ENCODE measurements at places on chromosomes 3 and 15. TPM values are rescaled to one million over a fixed set of nuclear protein-coding genes. Genes with fewer than 3 reads are reported as not detected.

The GOLGA8G gene
- total RNA-seq: not detected

The SLC28A2 gene
- not detected for total RNA-seq

- DNase-seq: no peak
These were observed 35.1 kb downstream of the CYFIP1 start for GRCh38 chr15:22945071-22945470.

DNA sequence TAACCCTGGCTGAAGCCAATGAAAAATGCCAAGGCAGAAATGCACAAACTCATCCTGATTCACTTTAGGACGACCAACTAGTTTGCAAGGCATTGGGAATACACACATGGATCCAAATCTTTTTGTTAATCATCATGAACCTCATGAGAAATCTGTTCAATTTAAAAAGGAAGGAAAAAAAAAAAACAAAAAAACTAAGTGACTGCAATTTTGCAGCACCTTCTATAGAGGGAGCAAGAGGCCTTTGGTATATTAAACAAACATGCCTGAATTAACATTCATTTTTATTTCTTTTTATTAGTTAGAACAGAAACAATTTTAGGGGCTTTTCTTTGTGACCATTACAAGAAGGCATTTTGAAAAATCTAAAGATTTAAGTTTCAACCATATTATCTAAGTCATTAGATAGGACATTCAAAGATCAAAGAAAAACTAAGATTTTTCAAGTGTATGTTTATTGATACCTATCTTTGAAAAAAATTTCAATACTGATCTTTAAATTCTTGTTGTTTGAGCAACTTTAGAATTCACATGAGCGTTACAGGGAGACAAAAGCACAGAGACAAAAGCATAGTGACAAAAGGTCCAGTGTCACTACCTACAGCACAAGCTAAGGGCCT is 182.4 kb downstream of the CBLB start:
- peak; percentile 74 for DNase-seq

DNA sequence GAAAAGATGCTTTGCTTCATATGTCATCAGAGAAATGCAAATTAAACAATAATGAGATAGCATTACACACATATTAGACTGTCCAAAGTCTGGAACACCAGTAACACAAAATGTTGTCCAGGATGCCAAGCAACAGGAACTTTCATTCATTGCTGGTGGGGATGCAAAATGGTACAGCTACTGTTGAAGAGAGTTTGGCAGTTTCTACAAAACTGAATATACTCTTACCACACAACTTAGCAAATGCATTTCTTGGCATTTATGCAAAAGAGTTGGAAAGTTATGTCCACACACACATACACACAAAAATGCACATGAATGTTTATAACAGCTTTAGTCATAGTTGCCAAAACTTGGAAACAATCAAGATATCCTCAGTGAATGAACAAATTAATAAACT is 195.2 kb upstream of the MME start:
- DNase-seq: peak; percentile 50

GRCh38 chr3:186742618-186743380 is 25.6 kb downstream of the KNG1 start:
- no peak for DNase-seq

- peak; percentile 36 for DNase-seq
These were observed 26.3 kb downstream of the NGRN start for GRCh38 chr15:90291679-90292356.

DNA sequence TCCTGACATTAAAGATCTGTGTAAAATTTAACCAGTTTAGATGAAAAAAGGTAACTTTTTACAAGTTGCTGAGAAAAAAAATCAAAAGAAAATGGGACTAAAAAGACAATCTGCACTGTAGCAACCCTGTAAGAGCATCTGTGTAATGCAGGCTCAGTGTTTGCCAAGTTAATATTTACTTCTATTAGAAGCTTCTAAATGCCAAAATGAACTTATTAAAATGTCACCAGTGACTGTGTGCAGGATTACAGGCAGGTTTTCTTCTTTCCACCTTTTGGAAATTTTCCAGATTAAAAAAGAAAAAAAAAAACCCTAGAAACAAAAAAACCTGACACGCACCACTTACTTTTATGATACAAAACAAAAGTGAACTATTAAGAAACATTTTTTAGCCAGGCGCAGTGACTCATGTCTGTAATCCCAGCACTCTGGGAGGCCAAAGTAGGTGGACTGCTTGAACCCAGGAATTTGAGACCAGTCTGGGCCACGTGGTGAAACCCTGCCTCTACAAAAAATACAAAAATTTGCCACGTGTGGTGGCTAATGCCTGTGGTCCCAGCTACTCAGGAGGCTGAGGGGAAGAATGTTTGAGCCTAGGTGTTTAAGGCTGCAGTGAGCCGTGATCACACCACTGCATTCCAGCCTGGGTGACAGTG is 87.2 kb downstream of the TJP1 start:
- peak; percentile 10 for DNase-seq

GRCh38 chr3:160372780-160373179 is 26.2 kb downstream of the IFT80 start:
- peak; percentile 79 for DNase-seq

DNA sequence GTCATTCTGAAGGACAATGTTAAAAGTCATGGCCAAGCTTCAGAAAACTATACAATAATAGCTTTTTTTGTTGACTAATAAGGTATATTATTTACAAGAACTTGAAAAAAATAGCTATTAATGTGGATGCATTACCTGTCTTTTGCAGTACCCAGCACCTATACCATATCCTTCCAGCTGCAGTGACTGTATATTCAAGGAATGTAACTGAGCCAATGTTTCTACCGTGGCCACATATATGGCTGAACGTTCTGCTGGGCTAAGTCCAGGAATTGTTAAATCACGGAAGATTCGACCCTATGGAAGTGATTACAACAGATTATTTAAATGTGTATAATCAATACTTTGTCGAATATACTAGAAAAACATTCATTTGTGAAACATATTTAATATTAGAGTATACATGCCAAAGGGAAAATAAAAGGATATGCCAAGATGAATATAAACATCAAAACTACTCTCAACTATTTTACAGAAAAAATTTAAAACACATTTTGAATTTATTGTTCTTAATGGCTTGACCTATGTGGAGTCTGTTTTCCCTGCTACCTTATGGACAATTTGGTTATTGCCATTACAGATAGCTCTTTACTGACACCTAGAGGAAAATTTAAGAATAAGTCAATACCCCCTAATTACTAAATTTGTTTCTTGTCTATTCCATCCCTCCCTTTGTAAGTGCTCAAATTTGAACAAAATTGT is 17.6 kb downstream of the ACAD11 start:
- peak; percentile 76 for DNase-seq

Measured in GM23248 (cell line).